Activated CD8-positive, alpha-beta memory T cell treated with anti-CD3 and anti-CD28 coated beads for 24 hours (primary cell): ENCODE measurements at places on chromosomes 3 and 15.
A peak's percentile ranks its signal among the peaks of the same experiment; 100 is the strongest.

DNA sequence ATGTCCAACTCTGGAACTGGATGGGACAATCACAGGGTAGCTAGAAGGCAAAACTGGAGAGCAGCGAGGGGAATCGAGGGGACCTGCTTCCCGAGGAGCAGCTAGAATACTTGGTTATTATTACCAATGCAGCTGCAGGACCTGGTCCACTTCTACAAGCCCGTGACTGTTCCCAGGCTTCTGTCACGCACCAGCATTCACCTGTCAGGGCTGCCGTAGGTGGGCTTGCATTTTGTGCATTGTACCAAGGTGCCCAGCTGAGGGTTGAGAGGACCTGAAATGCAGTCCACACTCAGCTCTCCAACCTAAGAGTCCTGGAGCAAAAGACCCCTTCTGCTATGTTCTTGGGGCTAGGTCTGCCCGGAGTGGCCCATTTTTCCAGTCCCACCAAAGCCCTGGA lies 2.3 kb downstream of the SEMA4B start:
- DNase-seq = no peak

GRCh38 chr3:194023501-194024280 lies 112.3 kb upstream of the HES1 start:
- DNase-seq = no peak

GRCh38 chr15:61654002-61654740 lies 406.1 kb downstream of the VPS13C start:
- DNase-seq = no peak

- DNase-seq = peak; percentile 93
Observed at GRCh38 chr3:50600841-50601591, 10.6 kb downstream of the CISH start.

DNA sequence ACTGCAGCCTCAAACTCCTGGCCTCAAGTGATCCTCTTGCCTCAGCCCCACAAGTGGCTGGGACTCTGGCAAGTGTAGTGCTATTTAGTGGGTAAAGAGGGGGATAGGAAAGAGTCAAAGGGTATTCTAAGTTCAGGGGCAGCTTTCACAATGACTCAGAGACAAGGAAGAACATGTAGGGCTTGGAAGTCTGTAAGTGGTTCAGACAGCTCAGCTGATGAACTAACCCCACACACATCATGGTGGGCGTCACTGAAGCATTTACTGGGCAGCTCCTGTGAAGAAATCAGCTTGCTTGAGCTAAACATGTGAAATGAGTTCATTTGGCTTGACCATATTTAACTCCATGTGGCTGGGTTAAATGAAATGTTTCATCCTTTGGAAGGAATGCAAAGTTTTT lies 34.6 kb upstream of the THSD4 start:
- DNase-seq = no peak

DNA sequence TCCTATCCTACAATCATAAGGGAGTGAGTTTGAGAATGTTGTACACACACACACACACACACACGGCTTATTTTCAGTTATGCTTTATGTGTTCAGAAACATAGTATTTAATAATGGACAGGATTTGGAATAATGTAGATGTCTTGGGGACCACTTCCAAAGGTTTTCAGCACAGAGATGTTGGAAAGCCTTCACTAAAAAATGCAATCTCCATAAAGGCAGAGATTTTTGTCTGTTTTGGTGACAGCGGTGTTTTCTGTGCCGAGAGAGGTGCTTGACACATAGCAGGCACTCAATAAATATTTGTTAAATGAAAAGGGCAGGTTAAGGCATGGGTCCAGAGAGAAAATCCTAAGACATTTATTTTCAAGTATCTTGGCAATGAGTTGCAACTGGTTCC lies 428.2 kb upstream of the RGMA start:
- DNase-seq = no peak

DNA sequence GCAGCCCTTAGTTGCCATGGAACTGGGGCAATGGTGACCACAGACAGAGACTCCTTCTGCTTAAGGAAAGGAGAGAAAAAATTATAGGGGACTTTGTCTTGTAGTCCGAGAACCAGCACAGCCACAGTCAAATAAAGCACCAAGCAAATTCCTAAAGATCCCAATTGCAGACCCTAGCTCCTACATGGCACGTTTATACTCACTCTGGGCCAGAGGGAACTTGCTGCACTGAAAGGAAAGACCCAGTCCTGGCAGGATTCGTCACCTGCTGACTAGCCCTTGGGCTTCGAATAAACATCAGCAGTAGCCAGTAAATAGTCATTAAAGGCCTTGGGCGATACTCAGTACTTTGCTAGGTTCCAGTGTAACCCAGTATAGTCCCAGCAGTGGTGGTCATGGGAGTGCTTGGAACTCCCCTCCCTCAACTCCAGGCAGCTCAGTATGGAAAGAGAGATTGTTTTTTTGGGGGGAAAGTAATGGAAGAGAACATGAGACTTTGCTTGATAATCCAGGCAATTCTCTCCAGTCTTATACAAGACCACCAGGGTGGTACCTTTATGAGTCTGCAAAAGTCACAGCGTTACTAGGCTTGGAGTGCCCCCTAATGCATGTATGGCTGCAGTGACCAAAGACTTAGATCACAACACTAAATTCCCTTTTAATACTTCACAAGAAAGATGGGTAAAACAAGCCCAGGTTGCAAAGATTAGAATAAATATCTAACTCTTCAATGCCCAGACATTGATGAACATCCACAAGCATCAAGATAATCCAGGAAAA lies 66.4 kb upstream of the AGTR1 start:
- no peak for DNase-seq

DNA sequence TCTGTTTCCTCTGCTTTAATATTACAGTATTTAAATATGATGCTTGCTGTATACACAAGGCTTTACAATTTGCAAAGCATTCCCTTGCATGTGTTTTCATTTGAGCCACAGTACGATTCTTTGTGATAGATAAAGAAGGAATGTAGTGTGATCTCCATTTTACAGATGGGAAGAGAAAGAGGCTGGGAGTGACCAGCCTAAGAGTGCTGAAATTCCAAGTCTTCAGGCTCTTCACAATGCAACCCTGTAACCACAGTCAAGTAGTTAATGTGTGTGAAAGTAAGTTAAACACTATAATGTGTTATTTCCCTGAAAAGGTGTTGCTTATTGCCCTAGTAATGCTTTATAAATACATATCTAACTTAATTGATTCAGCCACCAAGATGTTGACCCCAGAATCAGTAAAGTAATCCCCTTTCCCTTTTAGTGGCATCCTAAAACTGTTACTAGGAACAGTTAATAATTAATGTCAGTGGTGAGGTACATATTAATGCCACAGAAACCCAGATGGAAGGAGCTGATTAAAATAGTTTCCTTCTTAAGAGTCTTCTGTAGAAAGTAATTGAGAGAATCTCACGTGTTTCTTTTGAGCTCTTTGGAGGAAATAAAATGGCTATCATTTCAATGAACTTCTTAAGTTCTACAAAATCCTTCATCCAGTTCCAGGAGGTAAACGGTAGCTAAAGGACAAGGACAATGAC lies 110.4 kb downstream of the IL12A start:
- DNase-seq = no peak

DNA sequence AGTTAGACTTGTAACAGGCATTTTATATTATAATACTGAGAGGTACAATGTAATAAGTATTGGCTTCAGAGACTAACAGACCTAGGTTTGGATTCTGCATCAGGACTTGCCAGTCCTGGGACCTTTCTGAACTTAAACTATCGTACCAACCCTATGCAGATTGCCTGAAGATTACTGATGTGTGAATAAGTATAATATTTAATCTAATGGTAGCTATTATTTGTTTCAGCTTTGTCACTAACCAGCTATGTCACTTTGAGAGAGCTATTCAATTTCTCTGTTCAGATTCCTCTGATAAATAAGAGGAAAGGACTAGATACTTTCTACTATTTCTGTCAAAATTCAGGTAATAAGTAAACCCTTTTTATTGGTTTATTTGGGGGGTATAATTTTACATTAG lies 184.4 kb upstream of the NECTIN3 start:
- no peak for DNase-seq

DNA sequence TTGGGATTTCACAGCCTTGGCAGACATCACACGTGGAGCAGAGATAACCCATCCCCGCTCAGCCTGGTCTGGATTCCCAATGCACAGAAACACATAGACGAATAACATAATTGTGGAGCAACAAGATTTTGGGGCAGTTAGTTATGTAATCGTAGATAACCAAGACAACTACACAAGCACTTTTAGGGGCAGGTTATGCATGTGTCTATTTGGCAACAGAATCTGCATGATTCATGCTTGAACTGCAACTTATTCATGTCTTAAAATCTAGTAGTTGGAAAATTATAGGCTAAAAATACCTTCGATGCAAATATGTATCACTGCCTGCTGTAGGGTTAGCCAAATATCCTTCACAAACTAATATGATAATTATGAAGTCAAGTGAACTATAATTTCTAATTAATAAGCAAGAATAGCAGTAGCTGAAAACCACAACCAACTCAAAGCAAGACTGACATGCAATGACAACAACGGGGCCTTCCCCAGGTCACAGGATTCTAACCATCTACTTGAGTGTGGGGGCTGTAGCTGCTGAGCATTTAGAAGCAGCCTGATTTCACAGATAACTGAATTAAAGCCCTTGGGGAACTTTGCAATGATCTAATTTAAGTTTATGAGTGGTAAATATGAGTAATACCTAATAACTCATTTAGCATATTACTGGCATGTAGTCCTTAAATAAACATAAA lies 31.1 kb downstream of the DGKG start:
- no peak for DNase-seq

DNA sequence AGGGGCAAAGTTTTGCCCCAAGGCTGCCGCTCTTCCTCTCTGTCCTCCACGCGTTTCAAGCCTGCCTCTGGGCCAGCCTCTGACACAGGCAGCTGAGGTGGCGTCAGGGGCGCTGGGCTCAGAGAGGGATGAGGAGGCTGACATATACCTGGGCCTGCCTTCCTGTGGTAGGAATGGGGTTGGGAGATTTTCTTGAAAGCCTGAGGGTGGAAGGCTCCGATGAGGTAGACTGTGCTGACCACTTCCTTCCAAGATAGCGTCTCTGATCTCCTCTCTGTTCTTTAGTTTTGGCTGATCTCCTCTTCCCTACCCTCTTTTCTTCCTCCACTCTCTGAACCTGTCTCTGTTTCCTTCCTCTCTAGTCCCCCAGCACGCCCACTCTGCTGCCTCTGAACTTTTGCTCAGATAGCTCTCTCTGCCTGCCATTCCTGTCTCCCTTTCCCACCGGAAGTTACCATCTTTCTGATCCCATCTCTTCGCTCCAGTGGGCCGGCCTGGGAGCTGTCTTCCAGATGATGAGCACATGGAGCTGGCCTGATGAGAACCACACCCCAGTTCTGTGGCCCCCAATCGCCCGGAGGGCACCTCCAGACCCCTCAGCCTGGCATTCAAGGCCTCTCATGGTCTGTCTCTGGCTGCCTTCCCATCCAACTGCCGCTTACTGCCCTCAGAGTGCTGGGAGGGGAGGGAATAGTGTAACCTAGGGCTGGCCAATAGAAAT lies 32.5 kb upstream of the LCTL start:
- no peak for DNase-seq

DNA sequence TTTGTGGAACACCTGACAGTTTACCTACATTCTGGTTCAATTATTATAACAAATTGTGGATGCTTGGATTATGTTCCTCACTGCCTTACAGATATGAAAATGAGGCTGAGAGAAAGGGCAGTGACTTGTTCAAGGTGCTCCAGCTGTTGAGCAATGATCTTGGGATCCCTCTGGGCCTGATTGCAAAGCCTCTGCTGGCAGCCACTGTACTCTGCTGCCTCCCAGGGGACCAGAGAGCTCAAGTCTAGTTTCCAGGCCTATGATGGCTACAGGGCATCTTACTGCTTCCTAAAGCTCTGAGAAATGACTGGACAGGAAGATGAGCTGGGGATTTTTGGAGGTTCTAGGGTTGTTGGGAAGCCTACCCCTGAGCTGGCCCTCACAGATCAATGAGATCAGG lies 2.3 kb upstream of the SHC4 start:
- DNase-seq = no peak

- DNase-seq = peak; percentile 72
Observed at GRCh38 chr3:48564022-48564421, 441 bp upstream of the UCN2 start.

- no peak for DNase-seq
Observed at GRCh38 chr3:141401095-141401494, 32.8 kb downstream of the ZBTB38 start.

DNA sequence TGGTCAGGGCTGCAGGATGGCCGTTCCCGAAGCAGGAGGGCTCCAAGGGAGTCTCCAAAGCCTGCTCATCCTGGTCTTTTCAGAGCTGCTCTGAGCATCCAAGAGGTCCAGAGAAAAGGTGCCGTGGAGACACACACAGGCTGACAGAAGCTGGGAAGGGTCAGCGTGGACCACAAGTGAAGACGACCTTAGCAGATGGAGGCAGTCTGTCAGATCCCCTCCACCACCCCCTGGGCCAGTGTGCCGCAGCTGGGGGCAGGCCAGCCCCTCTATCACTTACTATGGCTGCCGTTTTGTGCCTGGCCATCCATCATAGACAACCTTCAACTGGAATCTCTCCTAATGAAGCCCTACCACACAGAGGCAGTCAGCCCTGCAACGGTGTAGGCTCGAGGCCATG lies 335.1 kb upstream of the RGMA start:
- no peak for DNase-seq

- DNase-seq = peak; percentile 69
Observed at GRCh38 chr3:14633819-14634424, 17.6 kb upstream of the CCDC174 start.

GRCh38 chr3:100761211-100761942 lies 52.1 kb downstream of the TFG start:
- DNase-seq = no peak

DNA sequence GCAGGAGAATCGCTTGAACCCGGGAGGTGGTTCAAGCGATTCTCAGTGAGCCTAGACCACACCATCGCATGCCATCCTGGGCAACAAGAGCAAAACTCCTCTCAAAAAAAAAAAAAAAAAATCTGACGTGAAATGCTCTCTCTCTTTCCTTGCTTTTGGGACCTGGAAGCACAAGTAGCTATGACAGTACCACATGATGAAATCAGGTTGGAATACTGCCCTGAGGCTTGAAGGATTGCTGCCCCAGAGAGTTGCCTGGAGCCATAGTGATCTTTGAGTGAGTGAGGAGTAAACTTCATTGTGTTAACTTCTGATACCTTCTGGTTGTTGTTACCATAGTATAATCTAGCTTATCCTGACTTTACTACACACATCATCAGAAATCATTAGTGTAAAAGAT lies 23.3 kb downstream of the AKAP13 start:
- DNase-seq = no peak

DNA sequence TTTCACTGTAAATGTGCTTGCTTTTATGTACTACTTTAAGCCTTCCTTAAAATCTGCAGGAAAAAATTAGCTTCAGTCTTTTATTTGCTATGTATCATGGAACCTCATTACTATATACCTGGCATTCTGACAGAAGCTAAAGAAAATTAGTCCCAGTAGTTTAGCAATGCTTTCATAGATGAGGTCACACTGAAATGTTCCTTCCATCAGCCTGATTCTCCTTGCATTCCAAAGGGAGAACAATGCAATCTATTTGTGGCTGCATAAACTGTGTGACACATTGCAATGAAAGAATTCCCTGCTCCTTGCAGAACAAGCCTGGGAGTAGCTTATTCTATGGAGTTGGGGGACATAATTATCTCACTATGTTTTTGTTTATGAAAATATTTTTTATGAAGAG lies 691.5 kb upstream of the ARPP21 start:
- DNase-seq = no peak
